NCI-H1048 (cell line): ENCODE measurements at places on chromosomes 16 and 17.

GRCh38 chr17:68853036-68853435 lies 102.2 kb downstream of the ABCA8 start:
- DNase-seq = no peak

- no peak for DNase-seq
Measured at GRCh38 chr16:9134306-9134705, 42.9 kb downstream of the HAPSTR1 start.

- DNase-seq = no peak
Measured at GRCh38 chr17:21296097-21297025, 11.8 kb downstream of the MAP2K3 start.

GRCh38 chr16:3612510-3613466 lies 1.4 kb upstream of the SLX4 start:
- no peak for DNase-seq

- no peak for DNase-seq
Measured at GRCh38 chr16:4298761-4299522, 16.9 kb upstream of the GLIS2 start.

- no peak for DNase-seq
Measured at GRCh38 chr16:50272687-50273381, 6.5 kb downstream of the ADCY7 start.

- DNase-seq = no peak
Measured at GRCh38 chr17:6923385-6923784, 72.5 kb upstream of the ALOX12 start.

GRCh38 chr16:85393674-85394451 lies 219.3 kb upstream of the GSE1 start:
- no peak for DNase-seq

DNA sequence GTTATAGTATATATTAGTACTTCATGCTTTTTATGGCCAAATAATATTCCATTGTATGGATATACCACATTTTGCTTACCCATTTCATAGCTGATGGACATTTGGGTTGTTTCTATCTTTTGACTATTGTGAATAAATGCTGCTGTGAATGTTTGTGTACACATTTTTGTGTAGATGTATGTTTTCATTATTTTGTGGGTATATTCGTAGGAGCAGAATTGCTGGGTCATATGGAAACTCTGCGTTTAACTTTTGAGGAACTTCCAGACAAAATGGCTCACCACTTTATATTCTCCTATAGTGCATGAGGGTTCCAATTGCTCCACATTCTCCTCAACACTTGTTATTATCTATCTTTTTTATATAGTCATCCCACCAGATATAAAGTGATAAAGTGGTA lies 88.6 kb downstream of the CCT6B start:
- no peak for DNase-seq

DNA sequence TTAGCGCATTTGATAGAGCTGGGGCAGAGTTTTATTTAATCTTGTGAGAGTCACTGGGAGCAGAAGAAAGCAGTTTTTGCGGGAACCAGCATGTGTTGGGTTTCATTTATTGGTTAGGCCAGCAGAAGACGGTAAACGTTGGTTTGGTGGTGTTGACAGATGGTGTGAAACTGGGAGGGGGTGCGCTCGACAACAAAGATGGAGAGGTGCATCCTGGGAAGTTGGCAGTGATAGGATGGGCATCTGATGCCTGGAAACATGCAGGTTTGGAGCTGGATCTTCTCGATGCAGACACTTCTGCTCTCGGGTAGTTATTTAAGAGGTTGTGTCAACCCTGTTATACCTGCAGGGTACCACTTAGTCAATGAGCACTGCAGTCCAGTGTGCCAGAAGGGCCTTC lies 24.9 kb upstream of the CLEC18A start:
- no peak for DNase-seq

GRCh38 chr16:7449306-7449705 lies 116.7 kb downstream of the RBFOX1 start:
- DNase-seq = no peak

- DNase-seq = no peak
Measured at GRCh38 chr17:49703557-49704277, 4.0 kb downstream of the SLC35B1 start.

DNA sequence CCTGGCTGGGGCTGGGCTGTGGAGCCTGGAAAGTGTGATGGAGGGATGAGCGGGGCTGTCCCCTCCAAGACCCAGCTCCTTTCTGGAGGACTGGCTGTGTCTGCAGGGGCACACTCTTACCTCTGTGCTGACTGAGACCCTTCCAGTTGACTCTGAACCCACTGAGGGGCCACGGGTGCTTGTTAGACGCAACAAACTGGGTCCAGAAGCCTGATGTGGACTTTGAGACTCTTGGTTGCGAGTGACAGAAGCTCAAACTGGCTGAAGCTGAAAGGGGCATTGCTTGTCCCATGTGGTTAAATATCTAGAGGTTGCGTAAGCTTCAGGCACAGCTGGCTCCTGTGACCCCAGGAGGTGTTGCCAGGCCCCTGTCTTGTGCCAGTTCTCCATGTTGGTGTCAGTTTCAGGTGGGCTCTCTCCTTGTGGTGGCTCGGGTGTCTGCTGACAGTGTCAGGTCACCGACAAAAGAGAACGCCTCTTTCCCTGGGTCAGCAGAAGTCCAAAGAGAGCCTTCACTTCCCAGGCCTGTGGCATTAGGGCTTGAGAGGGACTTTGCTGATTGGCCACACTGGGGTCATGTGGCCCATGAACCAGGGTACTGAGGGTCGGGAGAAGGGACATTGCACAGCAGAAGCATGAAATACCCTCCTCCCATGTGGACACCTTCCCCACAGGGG lies 16.7 kb downstream of the ADCY7 start:
- no peak for DNase-seq

DNA sequence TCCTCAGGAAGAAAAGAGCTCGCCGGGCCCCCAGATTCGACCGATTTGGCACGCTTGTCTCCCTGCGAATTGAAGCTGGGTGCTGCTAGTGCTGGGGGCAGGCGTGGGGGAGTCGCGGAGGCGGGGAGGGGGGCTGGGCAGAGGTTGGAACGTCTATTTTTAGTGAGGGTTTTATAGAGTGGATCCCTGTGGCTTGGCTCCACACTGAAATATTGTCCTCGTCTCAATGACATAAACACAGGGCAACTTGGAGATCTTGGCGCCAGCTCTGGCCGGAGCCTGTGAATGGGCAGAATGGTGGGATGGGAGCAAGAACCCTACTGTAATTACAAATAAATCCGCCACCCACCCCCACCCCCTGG lies 15.7 kb upstream of the NOG start:
- DNase-seq = no peak

GRCh38 chr17:2712300-2713043 lies 908 bp upstream of the CLUH start:
- no peak for DNase-seq

- no peak for DNase-seq
Measured at GRCh38 chr17:72267601-72268000, 146.8 kb downstream of the SOX9 start.

GRCh38 chr17:73633736-73634135 lies 10.5 kb downstream of the SDK2 start:
- DNase-seq = no peak

DNA sequence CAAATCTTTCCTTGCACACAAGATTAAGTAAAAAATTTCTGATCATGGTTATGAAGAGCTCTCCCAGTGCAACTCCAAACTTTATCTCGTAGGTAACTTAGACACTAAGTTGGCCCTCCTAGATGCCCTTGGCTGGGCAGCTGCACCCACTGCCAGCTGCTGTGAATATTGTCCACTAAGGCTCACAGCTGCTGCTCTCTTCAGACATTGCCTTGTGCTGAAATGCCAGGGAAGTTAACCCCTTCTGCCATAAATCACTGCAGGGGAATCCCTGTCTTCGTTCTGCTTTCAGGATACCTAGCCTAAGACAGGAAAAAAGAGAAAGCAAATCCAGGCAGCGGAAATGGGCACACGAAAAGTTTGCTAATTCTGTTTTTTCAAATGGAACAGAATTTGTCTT lies 106.4 kb downstream of the IRX5 start:
- DNase-seq = no peak

- no peak for DNase-seq
Measured at GRCh38 chr17:71613996-71614395, 506.8 kb upstream of the SOX9 start.

DNA sequence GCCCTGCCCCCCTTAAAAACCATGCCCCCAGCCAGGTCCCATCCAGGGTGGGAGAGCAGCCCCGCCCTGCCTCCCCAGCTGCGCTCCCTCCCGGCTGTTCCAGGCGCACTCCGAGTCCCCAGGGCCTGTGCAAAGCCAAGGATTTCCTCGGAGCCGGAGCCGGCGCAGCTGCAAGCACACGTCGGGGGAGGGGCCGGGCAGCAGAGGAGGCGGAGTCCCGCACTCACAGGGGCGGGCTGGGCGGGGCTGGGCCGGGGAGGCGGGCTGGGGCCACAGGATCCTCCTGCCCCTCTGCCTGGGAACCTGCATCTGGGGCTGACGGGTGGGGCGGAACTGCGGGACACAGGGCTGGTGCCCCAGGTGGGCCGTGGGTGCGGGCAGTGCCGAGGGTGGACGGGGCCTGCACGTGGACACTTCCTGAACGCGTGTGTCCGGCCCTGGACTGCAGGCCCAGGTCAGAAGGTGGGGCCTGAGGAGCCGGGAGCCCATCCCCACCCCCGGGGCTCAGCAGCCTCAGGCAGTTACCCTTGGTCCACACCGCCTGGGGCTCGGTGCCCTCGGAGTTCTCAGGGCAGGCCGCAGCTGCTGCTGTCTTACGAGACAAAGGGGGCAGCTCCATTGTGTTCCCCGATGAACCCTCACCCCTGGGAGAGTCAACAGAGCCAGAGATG lies 24.0 kb upstream of the SSTR5 start:
- no peak for DNase-seq

DNA sequence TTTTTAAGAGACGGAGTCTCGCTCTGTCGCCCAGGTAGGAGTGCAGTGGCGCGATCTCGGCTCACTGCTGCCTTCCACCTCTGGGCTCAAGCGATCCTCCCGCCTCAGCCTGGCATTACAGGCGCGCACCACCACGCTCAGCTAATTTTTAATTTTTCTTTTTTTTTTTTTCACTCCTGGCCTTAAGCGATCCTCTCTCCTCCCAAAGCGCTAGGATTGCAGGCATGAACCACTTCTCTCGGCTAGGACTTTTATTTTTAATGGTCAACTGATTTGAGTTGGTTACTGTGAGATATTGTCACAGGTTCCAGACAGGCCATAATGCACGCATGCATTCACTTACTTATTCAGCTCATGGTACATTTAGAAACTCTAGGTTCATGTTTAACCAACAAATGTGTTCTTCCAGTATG lies 888 bp downstream of the PIGW start:
- DNase-seq = no peak

GRCh38 chr17:8674344-8675305 lies 44.1 kb upstream of the MYH10 start:
- DNase-seq = no peak

DNA sequence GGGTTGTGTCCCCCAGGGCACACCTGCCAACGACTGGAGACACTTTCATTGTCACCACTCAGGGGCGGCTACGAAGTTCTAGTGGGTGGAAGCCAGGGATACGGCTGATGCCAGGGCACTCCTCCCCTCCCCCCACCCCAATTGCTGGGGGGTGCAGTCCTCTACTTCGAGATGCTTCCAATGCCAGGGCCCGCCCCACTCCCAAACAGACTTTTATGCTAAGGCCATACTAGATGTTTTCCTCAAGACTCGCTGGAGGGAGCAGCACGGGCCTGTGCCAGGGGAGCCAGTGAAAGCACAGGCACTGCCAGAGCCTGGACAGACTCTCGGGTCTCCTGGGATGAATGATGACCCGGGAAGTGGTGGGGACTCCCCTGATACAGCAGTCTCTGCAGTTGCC lies 178.0 kb downstream of the CPPED1 start:
- no peak for DNase-seq
